ENCODE measurements at places on chromosomes 1 and 21.
A peak's percentile ranks its signal among the peaks of the same experiment; 100 is the strongest.

DNA sequence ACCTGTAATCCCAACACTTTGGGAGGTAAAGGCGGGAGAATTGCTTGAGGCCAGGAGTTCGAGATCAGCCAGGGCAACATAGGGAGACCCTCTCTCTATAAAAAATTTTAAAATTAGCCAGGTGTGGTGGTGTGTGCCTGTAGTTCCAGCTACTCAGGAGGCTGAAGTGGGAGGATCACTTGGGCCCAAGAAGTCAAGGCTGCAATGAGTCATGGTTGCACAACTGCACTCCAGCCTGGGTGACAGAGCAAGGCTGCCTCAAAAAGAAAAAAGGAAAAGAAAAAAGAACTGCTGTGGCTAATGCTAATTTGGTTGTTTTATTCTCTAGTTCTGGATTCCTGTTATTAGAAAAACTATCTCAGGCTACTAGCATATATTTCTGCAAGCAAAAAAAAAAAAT is 29.8 kb downstream of the DBT start:
- DNase-seq = no peak

DNA sequence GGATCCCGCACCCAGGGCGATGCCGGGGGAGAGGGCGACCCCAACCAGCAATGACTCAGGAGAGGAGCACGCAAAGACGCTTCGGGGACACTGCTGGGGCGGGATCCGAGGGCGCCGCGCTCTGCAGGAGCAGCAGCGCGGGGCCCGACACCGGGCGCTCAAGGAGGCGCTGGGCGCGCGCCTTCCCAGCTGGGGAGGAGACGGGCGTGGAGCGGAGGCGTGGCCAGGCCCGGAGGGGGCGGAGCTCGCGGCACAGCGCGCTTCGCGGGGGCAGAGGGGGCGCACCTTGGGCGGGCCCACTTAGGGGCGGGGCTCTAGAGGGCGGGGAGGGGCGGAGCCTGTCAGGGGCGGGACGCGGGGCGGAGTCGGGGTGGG is 369 bp downstream of the SUMO3 start:
- DNase-seq = peak; percentile 95

DNA sequence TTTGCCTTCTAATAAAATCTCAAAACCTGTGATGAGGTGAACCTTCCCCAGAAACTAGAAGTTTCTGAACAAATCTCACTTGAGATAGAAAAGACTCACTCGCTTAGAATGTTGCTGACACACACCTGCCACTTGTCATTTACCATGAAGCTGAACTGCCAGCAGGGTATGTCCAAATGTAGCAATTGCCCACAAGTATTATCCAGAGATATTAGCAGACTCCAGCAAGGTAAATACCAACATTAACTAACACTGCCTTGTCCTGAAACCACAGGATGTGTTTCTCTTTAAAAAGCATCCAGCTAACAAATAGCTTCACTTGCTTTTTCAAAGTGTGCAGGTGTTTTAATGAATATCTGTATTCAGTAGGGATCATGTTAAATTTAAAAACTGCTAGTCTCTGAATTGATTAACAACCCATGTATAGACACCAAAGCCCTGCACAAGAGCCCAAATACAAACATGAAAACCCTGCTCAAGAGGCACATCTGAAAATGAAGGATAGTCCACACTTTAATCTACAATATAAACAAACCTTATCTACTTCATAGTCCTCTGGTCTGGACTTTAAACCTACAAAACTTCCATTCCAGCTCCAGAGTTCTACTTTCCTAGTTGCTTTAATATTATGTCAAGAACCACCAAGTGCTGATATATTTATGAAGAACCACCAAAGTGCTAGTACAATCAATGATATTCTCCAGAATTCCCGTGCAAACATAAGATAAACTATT is 19.3 kb downstream of the KRTAP8-1 start:
- DNase-seq = no peak

DNA sequence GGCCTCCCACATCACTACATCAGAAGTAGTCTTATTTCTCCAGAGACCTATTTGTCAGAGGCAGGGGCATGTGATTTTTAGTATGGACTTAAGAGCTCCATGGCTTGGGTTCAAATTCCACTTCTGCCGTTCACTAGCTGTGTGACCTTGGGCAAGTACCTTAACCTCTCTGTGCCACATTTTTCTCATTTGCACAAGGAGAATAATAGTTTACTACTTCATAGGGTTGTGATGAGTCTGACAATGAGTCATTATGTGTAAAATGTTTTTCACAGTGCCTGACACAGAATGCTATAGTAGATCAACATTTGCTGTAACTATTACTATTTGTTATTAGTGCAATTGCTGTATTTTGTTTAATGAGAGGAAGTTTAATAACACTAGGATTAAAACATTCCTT is 200.6 kb downstream of the PRDM2 start:
- no peak for DNase-seq

DNA sequence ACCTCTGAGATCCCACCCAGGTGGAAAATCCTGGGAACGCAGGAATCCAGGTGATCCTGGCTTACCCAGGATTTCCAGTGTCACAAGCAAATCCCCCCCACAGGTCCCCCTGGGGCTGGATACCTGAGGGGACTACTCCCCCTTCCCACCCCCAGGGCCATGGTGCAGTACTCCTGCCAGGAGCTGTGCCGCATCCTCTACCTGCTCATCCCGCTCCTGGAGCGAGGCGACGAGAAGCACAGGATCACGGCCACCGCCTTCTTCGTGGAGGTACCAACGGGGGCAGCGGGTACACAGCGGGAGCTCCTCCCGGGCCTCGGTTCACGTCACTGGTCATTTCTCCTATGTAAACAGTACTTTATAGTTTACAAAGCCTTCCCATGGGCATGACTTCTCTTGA is 20.4 kb upstream of the TTC4 start:
- no peak for DNase-seq

DNA sequence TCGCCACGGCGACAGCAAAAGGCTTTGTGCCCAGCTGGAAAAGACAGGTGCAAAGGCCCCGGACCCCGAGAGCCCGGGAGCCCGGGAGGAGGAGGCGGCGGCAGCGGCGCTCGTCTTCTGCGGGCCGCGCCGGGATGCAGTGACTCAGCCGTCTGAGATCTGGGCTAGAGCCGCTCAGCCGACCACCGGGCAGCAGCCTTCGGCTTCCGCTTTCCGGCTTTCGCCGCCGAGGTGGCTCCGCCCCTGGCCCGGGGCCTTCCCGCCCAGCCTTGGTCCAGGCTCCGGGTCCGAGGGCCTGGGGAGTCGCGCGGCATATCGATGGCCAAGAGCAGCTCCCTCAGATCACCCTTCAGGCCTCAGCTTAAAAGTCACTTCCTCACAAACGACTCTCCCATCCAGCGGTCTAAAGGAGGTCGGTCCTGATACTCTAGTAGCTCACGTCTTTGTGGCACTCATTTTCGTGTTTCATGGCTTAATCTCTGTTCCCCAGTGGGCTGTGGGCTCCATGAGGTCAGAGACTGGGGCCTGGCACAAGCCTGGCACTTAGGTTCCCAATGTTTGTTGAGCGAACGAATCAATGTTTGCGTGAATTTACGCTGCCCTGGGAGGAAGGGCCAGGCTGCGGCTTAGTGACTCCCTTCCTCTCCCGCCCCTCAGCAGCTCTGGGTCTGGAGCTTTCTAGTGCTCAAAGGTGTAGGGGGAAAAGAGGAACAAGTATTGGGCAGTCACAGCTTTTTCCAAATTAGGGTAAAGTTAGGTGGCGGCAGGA is at the start of gene PHTF1:
Gene PHTF1, minus strand, starts transcription at position 154 of the 769 bp plus-strand sequence. CDS start 783 bp downstream, outside the sequence.
- DNase-seq = peak; percentile 92

DNA sequence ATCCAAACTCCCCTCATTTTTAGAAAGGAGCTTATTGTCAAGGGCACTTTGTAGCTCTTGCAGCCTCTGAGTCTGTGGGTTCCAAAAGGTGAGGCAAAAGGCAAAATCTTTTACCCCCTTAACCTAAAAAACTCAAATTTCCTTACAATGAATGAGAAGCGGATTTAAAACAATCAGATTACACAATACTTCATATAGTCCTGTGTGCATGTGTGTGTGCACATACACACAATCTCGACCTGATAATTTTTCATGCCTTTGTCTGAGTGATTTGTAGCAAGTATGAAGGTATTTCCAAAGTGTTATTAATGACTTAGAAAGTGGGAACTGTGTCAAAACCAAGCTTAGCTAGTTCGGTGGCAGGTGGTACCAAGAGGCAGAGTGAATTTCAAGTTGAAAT is 42.9 kb downstream of the GRIK1 start:
- DNase-seq = no peak

- DNase-seq = no peak
Measured at GRCh38 chr1:185646202-185646683, 87.9 kb upstream of the HMCN1 start.
